ENCODE measurements at places on chromosomes 1 and 21.

- DNase-seq, result no peak
These were observed 53.2 kb downstream of the SYT2 start for GRCh38 chr1:202656951-202657646.

DNA sequence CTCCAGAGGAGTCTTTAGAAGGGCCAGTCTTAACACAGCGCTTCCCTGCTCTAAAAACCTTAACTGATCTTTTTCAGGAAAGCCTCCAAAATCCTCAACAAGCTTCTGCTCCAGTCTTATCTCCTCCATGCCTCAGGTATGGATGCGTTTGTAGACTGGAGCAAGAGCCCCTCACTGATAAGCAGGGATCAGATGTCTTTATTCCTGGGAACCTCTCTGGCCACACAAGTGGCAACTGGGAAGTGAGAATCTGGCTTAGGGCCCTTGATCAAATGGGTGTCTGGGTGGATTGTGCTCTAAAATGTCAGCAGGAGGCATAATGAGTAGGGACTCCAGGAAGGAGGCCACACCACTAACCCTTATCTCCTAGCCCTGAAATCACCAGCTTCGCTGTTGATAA lies 1.4 kb downstream of the ZBTB8A start:
- DNase-seq, result no peak

GRCh38 chr1:95409276-95409675 lies 175.3 kb downstream of the RWDD3 start:
- no peak for DNase-seq

DNA sequence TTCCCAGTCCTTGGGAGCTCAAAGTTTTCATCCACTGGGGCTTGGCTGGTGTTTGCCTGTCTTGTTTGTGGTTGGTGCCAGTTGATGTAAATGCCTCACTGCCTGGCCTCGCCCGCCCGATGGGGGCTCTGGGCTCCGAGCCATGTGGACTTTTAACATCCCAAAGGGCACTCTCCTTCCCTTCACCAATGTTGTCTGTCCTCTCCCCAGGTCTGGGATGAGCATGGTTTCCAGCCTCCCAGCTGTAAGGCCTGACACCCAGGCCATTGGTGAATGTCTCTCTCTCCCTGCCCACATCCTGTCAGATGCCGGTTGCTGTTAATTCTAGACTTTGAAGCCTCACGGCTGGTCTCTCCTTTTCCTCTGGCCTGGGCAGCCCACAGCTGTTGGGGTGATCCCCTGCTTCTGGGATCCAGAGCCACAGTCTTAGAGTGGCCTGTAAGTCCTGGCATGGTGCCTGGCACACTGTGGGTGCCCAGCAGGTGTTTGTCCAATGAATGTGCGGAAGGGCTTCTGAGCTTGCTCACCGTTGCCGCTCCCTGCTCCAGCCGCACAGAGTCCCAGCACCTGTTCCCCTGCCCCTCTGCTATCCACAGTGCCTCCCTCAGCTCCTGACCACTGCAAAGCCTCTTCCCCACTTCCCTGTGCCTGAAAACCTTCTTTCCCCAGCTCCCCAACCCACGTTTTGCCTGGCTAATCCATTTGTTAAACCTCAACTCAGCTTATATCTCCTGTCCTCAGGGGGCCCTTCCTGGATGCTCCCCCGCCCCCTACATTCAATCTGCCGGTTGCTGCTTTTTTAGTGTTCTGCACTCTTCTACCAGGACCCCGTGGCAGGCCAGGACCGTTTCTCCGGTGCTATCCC lies 3.3 kb upstream of the C1orf174 start:
- no peak for DNase-seq

DNA sequence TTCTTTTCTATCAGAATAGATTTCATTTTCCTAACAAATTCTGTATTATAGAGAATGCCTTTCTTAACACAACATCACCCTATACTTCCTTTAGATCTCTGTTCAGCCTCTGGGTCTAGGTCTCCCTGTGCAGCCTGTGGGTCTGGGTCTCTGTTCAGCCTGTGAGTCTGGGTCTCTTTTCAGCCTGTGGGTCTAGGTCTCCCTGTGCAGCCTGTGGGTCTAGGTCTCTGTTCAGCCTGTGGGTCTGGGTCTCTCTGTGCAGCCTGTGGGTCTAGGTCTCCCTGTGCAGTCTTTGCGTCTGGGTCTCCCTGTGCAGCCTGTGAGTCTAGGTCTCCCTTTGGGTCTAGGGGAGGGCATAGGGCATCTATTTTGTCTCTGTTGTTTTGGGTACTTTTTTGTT lies 59.6 kb upstream of the DIP2A start:
- DNase-seq, result no peak

DNA sequence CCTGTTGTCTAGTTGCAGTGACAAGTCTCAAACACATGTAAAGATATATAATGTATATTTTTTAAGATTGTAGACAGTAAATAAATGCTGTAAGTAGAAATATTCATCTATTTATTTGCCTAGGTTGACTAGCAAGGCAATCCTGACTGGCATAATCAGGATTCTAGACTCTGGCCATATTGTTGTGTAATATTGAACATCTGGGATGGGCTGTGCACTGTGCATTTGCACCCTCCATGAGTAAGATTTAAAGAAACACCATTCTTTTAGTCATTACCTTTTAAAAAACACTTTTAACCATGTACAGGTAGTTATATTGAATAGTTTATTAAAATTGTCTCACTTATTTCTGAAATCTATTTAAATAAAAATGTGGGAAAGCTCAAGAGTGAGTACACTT lies 32.4 kb downstream of the RASAL2 start:
- no peak for DNase-seq

All from caudate nucleus (tissue), 63 donors.